Non-pigmented ciliary epithelial cell (primary cell): ENCODE measurements at places on chromosomes 7 and 10.
A peak's percentile ranks its signal among the peaks of the same experiment; 100 is the strongest.

DNA sequence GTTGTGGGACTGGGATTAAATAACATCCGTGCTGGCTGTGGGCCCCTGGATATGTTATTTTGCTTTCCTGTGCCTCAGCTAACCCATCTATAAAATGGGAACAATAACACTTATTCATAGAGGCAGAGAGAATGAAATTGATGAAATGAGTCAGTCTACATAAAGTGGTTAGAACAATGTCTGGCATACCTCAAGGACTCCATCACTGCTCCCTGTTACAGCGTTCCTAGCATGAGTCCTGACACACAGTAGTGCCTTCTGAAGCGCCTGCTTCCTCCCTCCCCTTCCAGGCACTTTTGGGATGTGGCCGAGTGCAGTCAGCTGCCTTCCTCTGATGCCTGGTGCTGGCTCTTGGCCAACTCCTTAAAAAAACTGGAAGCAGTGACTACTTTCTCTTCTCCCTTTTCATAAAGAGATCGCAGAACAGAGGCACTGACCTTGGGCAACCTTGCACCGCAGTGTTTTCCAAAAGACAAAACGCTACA is 108.4 kb upstream of the ZMIZ1 start:
- DNase-seq, result peak; percentile 81

DNA sequence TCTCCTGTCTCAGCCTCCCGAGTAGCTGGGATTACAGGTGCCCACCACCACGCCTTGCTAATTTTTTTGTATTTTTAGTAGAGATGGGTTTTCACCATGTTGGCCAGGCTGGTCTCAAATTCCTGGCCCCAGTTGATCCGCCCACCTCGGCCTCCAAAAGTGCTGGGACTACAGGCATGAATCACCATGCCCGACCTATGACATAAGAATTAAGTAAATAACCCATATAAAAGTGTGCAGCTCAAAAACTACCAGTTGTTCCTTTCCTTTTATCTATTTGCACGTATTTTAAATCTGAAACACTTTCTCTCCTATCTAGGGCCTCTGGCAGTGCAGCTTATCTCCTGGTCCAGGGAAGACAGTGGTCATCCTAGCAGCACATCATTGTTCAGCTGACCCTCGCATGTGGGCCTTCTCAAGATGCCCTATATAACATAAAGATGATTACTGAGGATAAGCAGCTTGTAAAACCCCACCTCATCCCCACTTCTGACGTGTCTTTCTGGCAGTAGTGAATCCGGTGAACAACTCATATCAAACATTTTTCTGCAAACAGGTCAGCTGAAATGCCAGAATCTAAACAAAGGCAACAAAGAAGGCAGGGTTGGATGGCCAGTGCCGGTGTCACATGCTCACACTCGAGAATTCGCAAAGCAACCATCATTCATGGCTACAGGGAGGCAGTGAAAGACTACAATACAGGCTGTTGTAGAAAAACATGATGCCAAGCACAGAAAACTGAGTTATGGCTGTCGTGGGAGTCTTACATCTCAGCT is 36.0 kb upstream of the KCNIP2 start:
- DNase-seq, result no peak

- DNase-seq, result no peak
Observed at GRCh38 chr7:157522189-157522588, 185.4 kb downstream of the DNAJB6 start.

- no peak for DNase-seq
Observed at GRCh38 chr7:155468785-155469148, 10.8 kb downstream of the EN2 start.

- peak; percentile 41 for DNase-seq
Observed at GRCh38 chr10:32692174-32692573, 246.2 kb downstream of the CCDC7 start.

- no peak for DNase-seq
Observed at GRCh38 chr10:23070913-23071218, 24.5 kb upstream of the MSRB2 start.

GRCh38 chr7:135682191-135682590 is 19.9 kb downstream of the STMP1 start:
- no peak for DNase-seq

GRCh38 chr7:138934861-138935260 is 46.3 kb downstream of the KIAA1549 start:
- peak; percentile 43 for DNase-seq

- no peak for DNase-seq
Observed at GRCh38 chr10:130363899-130364445, 227.8 kb downstream of the GLRX3 start.

DNA sequence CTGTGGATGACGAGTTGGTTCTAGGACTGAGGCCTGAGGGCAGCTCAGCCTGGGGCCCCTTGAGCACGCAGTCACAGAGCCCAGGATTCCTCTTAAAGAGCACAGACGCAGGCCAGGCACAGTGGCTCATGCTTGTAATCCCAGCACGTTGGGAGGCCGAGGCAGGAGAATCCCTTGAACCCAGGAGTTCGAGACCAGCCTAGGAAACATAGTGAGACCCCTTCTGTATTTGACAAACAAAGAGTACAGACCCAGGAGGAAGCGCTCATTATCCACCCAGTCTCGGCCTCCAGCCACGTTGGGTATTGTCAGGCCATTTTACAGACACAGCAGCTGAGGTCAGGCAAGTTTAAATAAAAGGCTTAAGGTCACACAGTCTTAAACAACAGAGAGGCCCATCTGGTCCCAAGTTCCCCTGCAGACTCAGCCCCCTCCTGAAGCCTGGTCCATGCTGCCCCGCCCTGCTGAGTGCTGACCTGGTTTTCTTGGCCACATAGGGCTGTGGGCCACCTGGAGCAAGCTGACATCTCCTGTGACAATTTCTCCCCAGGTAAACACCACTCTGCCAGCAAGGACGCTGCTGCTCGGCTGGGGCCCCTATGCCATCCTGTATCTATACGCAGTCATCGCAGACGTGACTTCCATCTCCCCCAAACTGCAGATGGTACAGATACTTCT is 12.6 kb downstream of the RGR start:
- DNase-seq, result no peak

GRCh38 chr10:52706332-52707070 is 66.1 kb downstream of the MBL2 start:
- no peak for DNase-seq

- DNase-seq, result no peak
Observed at GRCh38 chr7:24861336-24861735, 104.1 kb upstream of the GSDME start.
